ENCODE measurements at places on chromosomes 7 and 10. TPM values are rescaled to one million over a fixed set of nuclear protein-coding genes. Genes with fewer than 3 reads are reported as not detected.

GRCh38 chr10:86868353-86868752 is 89.1 kb downstream of the MMRN2 start:
- no peak for DNase-seq

GRCh38 chr7:138690495-138690894 is 10.7 kb downstream of the SVOPL start:
- no peak for DNase-seq

DNA sequence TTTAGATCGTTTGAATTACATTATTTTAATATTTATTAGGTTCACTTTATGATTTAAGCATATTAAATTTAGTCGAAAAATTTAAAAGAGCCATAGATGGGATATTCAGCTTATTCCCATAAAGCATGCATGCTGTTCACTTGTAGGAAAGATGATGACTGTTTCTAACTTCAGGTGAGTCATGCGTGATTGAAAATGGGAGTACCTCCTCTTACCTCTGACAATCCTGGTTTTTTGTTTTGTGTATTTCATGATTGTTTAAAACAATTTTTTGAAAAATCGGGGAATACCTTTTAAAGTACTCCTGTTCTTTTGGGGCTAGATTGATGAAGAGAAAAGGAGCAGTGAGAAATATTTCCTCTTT is 1.4 kb downstream of the TNKS2 start:
- DNase-seq = no peak

- no peak for DNase-seq
Measured at GRCh38 chr10:116737627-116738327, 4.6 kb downstream of the HSPA12A start.

- no peak for DNase-seq
Measured at GRCh38 chr7:23017309-23017708, 3.4 kb upstream of the HYCC1 start.

- DNase-seq = no peak
Measured at GRCh38 chr10:96283756-96284155, 12.4 kb upstream of the BLNK start.

- DNase-seq = no peak
Measured at GRCh38 chr10:25689346-25690100, 244.5 kb upstream of the MYO3A start.

DNA sequence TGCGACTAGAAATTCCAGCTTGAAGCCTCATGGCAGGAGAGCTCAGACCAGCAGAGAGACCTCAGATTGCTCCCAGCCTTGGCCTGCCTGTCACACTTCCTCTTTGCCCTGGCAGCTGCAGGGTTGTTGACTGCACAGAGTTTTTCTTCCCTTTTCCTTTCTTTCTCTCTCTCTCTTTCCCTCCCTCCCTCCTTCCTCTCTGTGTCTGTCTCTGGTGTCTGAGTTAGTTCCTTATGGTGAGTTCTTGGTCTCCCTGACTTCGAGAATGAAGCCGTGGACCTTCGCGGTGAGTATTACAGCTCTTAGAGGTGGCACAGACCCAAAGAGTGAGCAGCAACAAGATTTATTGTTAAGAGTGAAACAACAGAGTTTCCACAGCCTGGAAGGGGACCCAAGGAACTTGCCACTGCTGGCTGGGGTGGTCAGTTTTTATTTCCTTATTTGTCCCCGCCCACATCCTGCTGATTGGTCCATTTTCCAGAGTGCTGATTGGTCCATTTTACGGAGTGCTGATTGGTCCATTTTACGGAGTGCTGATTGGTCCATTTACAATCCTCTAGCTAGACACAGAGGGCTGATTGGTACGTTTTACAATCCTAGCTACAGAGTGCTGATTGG is 266.3 kb downstream of the RPS24 start:
- DNase-seq = no peak

DNA sequence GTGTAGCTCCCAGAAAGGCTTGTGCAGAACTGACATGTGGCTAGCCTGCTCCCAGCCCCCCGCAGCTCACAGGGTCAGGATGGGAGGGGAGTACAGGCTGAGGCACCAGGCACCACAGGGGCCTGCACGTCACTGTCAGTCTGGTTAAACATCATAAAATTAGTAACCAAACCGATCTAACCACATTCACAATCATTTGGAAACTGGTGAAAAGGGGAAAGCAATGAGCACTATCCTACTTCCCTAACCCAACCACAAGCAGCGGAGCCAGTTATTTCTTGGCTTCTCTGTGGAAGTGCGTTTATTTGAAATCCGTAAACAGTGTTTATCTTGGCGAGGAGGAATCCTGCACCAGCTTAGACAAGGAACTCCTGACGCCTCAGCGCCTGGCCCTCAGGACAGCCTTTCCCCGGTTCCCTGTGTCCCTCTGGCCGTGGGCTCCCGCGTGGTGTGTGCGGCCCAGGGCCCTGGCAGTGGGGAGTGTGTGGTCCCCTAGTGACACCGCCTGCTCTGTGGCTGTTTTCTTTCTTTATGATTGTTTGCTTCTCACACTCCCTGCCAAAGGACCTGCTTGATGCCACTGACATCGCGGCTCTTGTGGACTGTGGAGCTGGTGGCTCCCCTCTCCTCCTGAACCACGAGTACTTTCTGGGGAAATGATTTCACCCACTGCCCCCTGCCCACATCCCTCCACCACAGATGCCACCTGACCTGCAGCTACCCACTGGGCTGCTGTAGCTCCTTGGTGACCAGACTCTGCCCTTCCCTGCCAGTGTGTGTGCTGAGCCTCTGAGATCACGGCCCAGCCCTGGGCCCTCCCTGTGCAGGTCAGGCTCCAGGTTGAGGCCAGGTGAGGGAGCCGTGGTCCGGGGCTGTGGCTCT is 38.0 kb downstream of the INPP5A start:
- no peak for DNase-seq

GRCh38 chr10:73916761-73917470 is 6.0 kb downstream of the PLAU start:
- no peak for DNase-seq

DNA sequence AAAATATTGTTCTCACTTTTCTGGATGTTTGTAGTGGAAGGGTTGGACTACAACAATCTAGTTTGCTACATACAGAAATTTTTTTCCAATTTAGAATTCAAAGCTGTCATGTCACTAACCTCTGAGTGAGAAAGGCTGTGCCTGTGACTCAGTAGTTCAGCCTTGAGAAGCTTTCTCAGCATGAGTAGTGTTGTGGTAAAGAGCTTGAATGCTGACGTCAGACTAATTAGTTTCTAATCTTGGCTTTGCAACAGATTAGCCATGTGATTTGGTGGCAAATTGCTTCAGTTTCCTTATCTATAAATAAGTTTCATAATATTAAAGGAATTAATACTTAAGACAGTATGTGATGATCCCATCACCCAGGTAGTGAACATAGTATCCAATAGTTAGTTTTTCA is 83.8 kb downstream of the ABCA13 start:
- no peak for DNase-seq

DNA sequence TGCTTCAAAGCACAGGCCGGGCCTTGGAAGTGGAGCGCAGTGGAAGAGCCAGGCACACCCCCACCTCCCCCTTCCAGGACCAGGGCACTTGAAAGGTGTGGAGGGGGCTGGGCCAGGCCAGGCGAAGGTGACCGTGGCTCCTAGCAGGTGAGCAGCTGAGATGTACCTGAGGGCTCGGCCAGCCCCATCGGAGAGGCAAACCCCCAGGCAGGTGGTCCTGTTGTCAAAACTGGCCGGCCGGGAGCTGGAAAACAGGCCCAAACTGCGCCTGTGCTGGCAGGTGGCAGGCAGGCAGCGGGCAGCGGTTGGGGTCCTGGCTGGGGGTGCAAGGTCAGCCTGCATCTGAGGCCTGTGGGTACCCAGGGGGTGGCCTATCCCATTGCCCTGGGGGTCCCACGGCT is 96.4 kb upstream of the DNAAF5 start:
- DNase-seq = no peak

DNA sequence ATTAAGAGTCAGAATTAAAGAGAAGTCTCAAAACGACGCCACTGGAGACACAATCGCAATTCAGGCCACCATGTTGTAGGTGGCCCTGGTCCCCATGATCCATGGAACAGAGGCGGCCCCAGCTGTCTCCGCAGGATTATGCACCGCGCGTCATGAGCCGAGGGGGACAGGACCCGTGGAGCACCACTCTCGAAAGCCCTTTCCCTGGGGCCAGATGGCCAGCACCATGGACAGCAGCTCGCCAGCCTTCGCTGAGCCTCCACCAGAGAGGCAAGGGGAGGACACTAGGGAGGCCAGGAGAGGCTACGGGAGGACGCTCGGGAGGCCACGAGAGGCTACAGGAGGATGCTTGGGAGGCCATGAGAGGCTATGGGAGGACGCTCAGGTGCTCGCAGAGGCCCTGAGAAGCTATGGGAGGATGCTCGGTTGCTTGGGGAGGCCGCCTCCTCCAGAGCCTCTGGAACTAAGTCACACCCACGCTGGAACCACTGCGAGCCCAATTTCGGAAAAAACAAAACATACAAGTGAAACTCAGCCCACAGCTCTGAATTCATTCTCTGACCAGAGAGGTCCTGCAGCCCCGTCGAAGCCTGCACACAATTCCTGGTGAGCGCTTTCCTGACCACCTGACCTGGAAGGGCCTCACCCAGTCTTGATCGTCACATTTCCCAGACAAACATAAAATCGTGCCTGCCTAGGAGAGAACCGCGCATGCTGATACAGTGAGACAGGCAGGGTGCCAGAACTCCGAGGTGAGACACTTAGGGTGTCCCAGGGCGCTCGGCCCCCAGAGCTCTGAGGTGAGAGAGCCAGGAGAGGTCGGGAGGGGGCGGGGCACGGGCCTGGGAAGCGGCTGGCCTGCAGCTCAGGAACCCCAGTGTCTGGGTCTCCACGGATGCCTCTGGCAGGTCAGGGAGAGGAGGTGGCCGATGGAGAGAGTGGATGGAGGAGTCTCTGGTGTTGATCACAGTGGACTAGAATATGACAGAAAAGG is 224.4 kb downstream of the PTPRN2 start:
- peak; percentile 33 for DNase-seq

DNA sequence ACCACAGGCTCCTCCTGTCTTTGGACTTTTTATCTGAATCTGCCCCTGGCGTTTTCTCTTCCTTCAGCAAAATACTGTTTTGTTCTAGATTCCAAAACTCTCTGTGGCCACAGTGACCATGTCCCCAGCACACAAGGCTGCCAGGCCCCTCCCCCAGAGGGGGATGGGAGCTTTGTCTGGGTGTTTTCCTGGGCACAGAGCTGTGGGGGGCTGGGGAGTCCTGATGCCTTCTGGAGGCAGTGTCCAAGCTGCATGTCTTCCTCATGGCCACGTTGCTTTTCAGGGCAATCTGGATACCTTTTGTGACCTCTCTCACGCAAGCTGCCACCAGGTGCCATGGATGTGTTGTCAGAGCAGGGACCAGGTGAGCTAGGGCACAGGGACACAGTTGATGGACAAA is 26.2 kb downstream of the ANTXRL start:
- DNase-seq = no peak

- DNase-seq = no peak
Measured at GRCh38 chr10:22780474-22780885, 66.1 kb upstream of the PIP4K2A start.

GRCh38 chr10:123743441-123744223 is 77.5 kb downstream of the GPR26 start:
- no peak for DNase-seq

- no peak for DNase-seq
Measured at GRCh38 chr7:14233076-14233867, 243.8 kb upstream of the ETV1 start.

DNA sequence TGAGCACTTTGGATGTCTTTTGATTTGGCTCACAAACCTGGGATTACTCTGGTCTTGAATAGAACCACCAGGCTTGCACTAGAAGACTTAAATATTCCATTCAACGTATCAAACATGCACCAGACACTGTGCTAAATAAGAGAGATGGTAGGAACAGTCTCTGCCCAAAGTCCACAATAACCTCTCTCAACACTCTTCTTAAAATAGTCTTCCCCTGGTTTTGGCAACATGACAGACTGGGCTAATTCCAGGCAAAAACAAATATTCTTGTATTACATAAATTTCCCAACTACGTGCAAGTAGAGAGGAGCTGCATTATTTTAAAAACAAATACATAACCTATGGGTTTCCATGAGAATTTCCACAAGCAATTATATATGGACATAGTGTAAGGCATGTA is 64.8 kb upstream of the PAPSS2 start:
- DNase-seq = no peak

- DNase-seq = no peak
Measured at GRCh38 chr10:118844731-118845521, 90.2 kb upstream of the CACUL1 start.

DNA sequence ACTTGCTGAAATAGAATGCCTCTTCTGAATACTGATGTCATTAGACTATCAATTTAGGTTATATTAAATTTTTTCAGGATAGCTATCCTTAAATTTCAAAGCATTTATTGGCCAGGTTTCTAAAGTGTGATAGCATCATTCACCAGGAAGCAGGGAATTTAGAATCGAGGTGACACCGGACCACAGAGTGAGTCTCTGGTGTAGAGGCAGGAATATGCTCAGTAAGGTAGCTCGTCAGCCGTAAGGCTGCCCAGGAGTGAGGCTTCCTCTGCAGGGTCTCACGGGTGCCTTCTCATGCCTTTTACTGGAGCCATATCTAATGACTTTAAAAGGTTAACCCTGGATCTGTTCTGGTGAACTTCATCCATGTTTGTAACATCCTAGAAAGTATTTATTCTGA is 170.8 kb upstream of the KLF14 start:
- no peak for DNase-seq

- DNase-seq = no peak
Measured at GRCh38 chr7:47672271-47672791, 90.4 kb upstream of the TNS3 start.

The DDC gene
- total RNA-seq = 0.78 TPM

The CYP2C18 gene
- total RNA-seq = not detected

The LHFPL3 gene
- 9.1 TPM for total RNA-seq

The ATRNL1 gene
- total RNA-seq = 601 TPM

The MCM10 gene
- total RNA-seq = not detected

The P4HA1 gene
- 17.5 TPM for total RNA-seq

The ACSM6 gene
- not detected for total RNA-seq

The PRSS37 gene
- total RNA-seq = not detected

The SOSTDC1 gene
- 6.6 TPM for total RNA-seq

The FAM25G gene
- not detected for total RNA-seq

The RAB11FIP2 gene
- 38.2 TPM for total RNA-seq

The TMEM254 gene
- 27.4 TPM for total RNA-seq

The PPP1R17 gene
- total RNA-seq = 0.48 TPM

Data from dorsolateral prefrontal cortex (tissue), 122 donors.